ENCODE measurements at places on chromosomes 6 and 20.
A peak's percentile ranks its signal among the peaks of the same experiment; 100 is the strongest.

DNA sequence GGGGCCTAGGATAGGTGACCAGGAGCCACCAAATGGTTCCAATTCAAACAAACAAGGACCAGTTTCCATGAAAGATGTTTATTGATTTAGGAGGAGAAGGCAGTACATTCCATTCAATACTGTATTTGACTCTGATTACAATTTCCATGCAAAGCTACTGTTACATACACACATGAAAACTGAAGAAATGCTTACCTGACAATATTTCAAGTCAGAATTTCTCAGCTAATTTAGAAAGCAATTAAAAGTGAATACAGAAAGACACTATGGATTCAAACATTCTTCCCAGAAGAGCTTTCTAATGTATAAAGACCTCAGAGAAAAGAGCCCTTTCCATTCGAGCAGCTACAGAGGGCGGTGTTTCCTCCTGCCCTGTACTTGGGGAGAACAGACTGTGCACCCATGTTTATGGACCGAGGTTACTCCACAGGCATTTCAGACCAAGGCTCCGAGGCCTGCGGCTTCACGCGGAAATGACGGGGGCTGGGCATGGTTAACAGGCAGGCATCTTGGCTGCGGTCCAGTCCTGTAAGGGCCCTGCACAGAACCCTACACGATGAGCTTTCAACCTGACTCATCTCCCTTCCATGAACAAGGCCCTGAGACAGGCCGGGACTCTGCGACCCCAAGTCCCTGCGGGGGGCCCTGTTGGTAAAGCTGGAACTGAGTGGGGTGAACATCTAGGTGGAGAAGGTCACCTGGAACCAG is 25.7 kb upstream of the TCFL5 start:
- peak; percentile 52 for DNase-seq

- no peak for DNase-seq
Measured at GRCh38 chr6:292506-293192, 362 bp downstream of the DUSP22 start.

GRCh38 chr6:37005061-37005810 is at the start of gene FGD2:
Gene FGD2 (plus strand): TSS chr6:37005655. CDS start chr6:37005818, 163 bp downstream.
- DNase-seq: no peak

GRCh38 chr6:28982476-28983266 is 22.4 kb downstream of the ZNF311 start:
- no peak for DNase-seq

GRCh38 chr20:41538810-41539596 is 79.2 kb downstream of the CHD6 start:
- no peak for DNase-seq

DNA sequence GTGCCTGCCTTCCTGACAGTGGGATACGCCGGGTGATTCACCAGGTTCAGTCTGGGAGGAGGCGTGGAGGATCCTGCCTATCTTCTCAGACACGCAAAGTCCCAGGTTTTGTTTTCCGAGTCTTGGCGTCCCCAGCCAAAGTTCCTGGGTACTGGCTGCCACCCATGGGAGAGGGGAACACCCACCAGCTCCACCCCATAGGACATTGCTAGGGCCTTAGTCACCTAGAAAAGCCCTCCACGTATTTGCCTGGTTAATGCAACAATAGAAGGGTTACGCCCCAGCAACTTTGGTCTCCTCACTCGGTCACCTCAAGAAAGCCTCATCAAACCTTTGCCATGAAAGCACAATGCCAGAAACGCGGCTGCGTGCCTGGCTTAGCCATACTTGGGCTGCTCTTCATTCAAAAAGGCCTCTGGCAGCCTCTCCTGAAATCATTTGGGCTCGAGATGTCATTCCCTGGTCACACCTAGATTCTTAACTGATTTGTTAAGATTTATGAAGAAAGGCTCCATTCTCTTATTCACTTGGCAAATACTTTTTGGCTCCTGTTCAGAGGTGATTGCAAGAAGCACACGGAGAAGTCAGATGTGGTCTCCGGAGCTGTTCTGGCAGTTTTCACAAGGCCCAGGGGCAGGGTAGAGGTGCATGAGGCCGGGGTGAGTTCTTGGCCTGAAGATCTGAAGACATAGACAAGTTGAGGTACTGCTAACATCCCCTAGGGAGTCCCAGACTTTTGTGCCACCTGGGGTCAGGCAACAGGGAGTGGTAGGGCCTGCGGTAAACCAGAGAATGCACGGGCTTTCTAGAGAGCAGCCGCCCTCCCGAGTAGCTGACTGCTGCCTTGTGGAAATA is 35.5 kb upstream of the ZNF133 start:
- DNase-seq: no peak

GRCh38 chr6:129513471-129513870 is 196.5 kb downstream of the ARHGAP18 start:
- no peak for DNase-seq

GRCh38 chr20:50342638-50343102 is 152.0 kb downstream of the CEBPB start:
- DNase-seq: no peak

GRCh38 chr20:31568041-31568731 is 36.9 kb upstream of the ID1 start:
- DNase-seq: no peak

DNA sequence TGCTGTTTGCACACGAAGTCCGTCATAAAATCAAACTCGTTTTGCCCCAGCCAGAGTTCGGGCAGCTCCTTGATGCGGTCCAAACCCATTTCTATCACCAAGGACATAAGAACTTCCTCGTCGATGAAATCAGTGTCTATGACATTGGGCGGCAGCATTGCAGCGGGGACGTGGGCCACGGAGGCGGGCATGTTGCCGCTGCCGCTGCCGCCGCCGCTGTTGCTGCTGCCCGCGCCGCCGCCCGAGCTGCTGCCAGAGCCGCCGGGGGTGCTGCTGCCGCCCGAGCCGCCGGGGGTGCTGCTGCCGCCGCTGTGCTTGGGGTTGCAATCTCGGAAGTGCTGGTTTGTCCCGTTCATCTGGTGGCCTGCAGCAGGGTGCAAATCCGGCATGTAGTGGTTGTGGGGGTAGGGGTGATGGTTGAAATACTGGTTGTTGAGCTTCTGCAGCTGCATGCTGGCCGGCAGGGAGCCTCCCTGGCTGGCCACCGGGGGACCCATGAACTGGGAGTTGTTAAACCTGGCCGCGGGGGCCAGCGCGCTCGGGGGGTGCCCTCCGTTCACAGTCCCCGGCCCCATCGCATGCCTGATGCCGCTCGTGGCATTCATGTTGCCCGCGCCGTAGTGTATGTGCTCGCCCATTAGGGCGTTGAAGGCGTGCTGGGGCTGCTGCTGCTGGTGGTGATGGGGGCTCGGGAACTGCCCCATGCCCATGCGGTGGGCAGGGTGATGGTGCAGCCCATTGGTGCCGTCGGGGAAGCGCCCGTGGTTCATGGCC is 1.1 kb downstream of the CITED2 start:
- peak; percentile 57 for DNase-seq

DNA sequence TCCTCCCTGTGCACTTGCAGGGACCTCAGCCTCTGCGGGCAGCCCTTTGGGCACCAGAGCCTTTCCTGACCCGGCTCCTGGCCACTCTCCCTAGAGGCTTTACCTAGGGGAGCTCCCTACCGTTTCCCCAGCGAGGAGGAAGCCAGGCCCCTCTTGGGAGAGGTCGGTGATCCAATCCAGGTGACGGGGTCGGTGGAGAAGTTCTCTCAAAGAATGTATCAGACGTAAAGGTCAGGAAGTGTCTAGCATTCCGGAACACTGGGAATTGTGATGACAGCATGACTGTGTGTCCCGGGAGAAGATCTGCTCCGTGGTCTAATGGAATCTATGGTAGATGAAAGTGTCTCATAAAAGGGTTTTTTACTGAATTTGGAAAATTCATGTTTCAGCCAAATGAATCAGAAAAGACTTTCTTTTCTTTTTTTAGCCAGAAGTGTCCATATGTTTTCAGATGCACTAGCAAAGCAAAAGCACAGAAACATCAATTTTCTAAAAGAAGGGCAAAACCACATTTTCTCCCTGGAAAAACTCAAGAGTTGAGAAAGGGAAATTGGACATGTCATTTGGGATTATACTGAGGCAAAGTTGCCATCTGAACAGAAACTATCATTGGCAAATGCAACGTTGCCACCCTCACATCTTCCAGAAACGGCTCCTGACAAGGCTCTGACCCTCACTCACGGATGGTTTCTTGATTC is 289.4 kb downstream of the THBS2 start:
- no peak for DNase-seq

- no peak for DNase-seq
Measured at GRCh38 chr6:111469543-111469942, 13.5 kb downstream of the REV3L start.

- no peak for DNase-seq
Measured at GRCh38 chr6:48419992-48420391, 309.0 kb upstream of the PTCHD4 start.

DNA sequence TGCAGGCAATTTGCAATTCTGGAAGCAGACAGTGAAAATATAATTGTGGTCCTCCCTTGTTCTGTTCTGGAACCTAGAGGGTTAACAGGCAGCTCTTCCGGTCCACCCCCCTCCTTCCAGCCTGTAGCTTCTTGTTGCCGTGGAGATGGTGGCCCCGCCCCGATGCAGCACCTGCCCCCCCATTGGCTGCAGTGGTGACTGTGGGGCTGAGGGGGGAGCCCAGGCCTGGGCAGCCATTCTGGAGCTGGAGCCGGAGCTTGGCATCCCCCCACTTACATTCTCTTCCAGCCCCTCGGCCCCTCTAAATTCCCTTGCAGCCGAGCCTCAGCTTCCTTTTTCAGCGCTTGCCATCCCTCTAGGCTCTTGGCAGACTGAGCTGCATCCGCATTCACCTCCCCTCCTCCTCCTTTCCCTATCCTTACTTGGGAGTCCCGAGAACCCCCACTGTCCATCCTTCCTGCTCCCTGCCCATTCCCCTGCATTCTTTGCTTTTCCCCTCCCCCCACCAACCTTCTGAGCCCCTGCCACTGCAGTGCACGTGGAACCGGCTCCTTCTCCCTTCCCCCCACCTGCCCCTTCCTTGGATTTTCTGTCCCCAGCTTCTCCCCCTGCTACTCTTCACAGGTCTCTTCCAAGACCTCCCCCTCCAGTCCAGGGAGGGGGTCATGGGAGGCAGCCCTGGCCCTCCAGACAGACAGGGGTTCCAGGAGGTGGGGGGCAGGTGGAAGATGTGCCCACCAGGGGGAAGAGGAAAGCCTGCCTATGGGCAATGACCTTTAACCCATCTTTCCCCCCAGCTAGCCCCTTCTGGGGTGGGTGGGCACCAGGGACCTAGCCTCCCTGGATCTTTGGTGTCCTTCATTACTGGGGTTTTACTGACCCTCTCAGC is 11.4 kb downstream of the SYNGAP1 start:
- no peak for DNase-seq

- DNase-seq: no peak
Measured at GRCh38 chr6:77025736-77026223, 437.5 kb downstream of the HTR1B start.

DNA sequence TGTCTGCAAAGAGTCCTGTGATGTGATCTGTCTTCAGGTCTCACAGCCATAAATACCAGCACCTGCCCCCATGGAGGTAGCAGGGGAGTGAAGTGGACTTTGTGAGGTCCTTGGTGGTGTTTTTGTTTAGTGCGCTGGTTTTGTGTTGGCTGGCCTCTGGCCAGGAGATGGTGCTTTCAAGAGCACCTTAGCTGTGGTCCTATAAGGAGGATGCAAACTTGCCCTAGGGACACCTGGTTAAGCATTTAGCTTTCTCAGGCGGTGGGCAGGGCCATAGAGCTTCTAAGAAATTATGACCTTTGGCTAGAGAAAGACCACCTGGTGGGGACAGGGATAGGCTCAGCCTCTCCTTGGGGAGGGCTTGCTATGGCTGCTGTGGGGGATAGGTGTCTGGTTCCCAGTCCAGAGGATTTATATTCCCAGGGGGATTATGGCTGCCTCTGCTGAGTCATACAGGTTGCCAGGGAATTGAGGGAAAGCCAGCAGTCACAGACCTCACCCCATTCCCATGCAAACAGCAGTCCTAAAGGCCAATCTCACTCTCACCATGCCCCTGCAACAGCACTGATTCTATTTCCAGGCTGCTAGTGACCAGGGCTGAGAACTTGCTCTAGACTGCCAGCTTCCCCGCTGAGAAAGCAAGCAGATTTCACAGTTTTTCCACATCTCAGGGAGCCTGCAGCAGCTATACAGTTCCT is 259.3 kb downstream of the TFAP2B start:
- DNase-seq: peak; percentile 27

GRCh38 chr20:64155258-64156135 is 8.8 kb upstream of the MYT1 start:
- DNase-seq: no peak

DNA sequence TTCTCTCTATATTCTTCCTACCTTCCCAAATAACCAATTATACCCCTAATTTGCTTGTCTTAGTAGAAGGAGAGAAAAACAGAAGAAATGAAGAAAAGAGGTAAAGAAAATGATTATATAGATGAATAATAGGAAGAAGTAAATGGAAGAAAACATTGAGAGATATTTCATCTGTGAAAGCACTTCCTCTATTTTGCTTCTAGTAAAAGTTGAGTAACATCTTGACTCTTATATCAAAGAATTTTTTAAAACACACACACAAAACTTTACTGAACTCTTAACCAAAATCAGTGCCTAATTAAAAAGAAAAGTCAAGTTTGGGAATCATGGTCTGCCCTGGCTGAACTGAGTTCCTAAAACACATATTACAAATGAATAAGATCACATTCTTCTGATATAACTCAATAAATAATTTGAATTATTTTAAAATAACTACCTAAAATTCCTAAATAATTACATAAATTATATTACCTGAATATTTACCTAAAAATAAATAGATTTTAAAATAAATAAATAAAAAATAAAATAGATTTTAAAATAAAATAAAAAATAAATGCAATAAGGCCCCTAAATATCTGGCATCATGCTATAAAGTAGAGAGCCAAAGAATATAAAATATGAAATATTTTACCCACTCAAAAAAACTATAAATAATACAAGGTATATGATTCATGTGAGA is 8.8 kb downstream of the SLC17A2 start:
- DNase-seq: no peak

- no peak for DNase-seq
Measured at GRCh38 chr20:37111926-37112455, 16.2 kb upstream of the RBL1 start.

DNA sequence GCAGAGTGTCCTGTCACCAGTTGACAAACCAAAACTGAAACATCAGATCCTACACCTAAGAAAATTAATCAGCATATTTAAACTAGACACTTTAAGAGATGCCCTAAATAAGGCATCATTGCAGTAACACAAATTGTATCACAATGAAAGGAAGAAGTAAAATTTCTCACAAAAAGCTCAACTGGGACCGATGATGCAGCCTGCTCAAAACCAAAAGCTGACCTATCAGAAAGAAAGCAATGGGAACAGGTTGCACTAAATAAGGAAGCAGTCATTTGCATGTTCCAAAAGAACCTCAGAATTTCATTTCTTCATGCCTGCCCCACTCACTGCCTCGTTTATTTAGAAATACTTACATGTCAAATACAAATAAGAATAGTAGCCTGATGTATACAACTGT is 12.1 kb downstream of the HIVEP2 start:
- no peak for DNase-seq

- no peak for DNase-seq
Measured at GRCh38 chr20:57500962-57501361, 24.0 kb downstream of the CTCFL start.

GRCh38 chr20:15556869-15557268 is 1016.4 kb downstream of the KIF16B start:
- no peak for DNase-seq

- no peak for DNase-seq
Measured at GRCh38 chr6:12602342-12602741, 114.2 kb upstream of the PHACTR1 start.

All from NCI-H2107 (cell line).